Stimulated activated CD4-positive, alpha-beta T cell treated with anti-CD3 and anti-CD28 coated beads, Interleukin-1b, Interleukin-23, amount 100 ng/mL, for 48 hours (primary cell): ENCODE measurements at places on chromosomes 11 and 22.

GRCh38 chr11:76825726-76826396 lies 34.9 kb upstream of the ACER3 start:
- no peak for DNase-seq

- DNase-seq: no peak
Observed at GRCh38 chr11:117905524-117905923, 23.7 kb downstream of the TMPRSS13 start.

GRCh38 chr11:93895106-93895862 lies 44.9 kb upstream of the VSTM5 start:
- DNase-seq: no peak

DNA sequence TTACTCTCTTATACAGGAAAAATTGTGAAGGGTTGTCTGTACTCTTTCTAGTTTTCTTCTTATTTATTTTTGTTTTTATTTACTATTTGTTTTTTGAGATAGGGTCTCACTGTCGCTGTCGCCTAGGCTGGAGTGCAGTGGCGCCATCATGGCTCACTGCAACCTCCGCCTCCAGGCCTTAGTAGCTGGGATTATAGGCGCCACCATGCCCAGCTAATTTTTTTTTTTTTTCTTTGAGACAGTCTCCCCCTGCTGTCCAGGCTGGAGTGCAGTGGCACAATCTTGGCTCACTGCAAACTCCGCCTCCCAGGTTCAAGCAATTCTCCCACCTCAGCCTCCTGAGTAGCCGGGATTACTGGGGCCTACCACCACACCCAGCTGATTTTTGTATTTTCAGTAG lies 18.4 kb downstream of the CUL5 start:
- no peak for DNase-seq

GRCh38 chr11:123594921-123595320 lies 59.5 kb downstream of the SCN3B start:
- no peak for DNase-seq
